CD4-positive, alpha-beta T cell treated with Interleukin-4 for 4 hours (primary cell): ENCODE measurements at places on chromosomes 3 and 15.

- DNase-seq: no peak
Measured at GRCh38 chr3:137770066-137770834, 6.1 kb downstream of the SOX14 start.

DNA sequence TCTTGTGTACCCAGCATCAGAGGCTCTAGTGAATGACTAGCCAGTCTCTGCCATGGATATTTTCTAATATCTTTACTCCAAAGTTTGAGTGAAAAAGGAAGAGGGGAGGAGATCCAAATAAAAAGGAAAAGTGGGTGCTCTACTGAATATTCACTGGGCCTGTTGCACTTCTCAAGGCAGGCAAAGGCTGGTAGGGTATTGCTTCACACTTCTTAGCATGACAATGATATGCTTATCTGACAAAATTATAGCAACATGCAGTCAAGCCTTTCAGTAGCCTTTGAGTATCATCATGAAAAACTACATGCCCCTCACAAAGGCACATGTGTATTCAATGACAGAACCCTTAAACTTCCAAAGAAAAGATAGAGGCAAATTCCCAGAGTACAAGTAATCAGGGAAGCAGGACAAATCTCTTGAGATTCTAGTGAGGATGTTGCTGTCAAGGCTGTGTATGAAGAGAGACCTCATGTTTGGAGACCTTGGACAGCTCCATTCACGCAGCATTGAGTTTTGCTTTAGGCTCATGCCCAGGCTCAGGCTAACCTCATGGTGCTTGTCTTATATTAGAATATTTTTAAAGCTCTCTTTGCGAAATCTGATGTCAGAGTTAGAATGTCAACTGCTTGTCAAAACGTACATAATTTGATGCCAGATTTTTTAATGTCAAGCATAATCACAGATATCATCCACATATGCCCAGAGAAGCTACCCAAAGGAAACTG is 506.9 kb downstream of the OCA2 start:
- no peak for DNase-seq

DNA sequence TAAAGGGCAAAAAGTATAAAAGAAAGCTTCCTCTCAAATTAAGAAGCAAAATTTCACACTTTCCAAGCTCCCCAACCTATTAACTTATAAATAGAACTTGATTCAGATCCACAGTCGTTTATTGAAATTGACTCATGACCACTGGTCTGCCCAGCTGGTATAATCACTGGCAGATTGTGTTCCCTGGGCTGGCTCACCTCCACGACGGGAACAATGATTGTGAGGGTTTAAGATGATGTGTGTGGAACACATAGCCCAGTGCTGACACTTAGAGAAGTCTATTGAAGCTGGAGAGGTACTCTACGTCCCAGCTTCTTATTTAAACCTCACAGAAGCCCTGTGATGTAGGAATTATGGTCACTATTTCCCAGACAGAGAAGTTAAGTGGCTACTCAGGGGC is 90.4 kb downstream of the MB21D2 start:
- DNase-seq: no peak

- no peak for DNase-seq
Measured at GRCh38 chr3:187963003-187963676, 190.8 kb upstream of the LPP start.

DNA sequence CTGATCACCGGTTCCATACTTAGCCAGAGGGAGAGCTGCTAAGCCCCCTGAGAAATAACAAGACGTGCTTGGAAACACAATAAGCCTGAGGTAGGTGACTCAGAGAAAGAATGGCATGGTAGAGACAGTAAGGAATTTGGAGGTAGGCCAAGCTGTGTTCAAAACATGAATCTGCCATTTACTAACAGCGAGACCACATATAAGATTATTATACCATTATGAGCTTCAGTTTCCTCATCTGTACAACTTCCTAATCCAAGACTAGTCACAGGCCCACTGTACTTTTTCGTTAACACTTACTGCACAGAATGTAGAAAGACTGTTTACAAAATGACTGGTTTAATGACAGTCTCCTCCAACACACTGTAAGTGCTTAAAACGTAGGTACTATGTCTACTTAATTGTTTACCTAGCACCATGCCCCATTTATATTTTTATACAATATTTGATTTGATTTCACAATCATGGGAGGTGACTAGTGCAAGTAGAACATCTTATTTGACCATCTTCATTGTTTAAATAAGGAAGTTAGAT is 25.7 kb downstream of the ATOSA start:
- DNase-seq: no peak

DNA sequence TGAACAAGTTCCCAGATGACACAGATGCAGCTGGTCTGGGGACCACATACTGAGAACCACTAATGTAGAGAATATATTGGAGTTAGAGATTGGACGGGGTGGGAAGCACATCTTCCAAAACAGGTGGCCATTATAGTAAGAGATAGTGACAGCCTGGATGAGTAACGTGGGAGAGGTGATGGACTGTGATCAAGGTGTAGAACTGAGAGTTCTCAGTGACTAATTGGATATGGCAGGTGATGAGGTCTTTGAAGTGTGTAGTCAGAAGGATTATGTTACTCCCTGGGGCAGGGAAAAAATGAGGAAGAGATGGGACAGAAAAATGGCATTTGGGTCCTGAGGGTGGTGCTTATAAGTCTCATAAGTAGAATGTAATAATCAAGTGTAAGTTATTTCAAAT is 66.6 kb downstream of the KCNMB2 start:
- DNase-seq: no peak

DNA sequence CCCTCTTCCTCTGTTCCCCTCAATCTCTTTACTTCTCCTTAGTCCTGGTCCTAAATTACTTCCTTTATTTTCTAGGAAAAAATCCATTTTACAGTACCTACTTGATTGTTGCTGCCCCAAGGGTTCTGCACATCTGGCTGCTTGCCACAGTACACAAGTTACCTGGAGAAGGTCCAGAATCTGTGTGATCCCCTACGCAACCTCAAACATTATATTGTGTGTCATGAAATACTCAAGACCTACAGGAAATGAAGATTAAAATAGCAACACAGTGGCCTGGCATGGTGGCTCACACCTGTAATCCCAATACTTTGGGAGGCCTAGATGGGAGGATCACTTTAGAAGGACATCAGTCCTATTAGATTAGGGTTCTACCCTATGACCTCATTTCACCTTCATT is 48.7 kb downstream of the PRKAR2A start:
- DNase-seq: no peak

GRCh38 chr15:84944311-84944710 is 37.3 kb upstream of the PDE8A start:
- DNase-seq: no peak

DNA sequence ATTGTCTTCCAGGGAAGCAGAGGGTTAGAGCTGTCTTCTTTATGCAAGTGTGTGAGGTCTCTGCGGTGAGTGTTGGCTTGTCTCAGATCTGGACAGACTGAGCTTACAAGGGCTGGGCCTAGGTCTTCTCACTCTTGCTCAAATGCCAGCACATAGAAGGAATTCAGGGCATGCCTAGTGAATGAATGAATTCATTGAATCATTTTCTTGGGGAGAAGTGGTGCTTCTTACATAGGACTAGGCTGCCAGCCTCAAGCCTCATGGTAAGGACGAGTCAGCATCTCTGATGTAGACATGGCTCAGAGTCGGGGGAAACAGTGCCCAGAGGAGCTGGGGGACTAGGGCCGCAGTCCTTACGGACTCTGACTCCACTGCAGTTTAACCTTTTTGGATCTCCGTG is 17.2 kb downstream of the MKRN2 start:
- DNase-seq: no peak

GRCh38 chr15:62691008-62691407 is 351.5 kb upstream of the TPM1 start:
- DNase-seq: no peak

GRCh38 chr3:129421988-129422745 is 6.3 kb downstream of the EFCAB12 start:
- DNase-seq: no peak

- no peak for DNase-seq
Measured at GRCh38 chr15:50828610-50829206, 63.2 kb upstream of the SPPL2A start.

- no peak for DNase-seq
Measured at GRCh38 chr15:63931556-63931955, 97.8 kb upstream of the HERC1 start.

DNA sequence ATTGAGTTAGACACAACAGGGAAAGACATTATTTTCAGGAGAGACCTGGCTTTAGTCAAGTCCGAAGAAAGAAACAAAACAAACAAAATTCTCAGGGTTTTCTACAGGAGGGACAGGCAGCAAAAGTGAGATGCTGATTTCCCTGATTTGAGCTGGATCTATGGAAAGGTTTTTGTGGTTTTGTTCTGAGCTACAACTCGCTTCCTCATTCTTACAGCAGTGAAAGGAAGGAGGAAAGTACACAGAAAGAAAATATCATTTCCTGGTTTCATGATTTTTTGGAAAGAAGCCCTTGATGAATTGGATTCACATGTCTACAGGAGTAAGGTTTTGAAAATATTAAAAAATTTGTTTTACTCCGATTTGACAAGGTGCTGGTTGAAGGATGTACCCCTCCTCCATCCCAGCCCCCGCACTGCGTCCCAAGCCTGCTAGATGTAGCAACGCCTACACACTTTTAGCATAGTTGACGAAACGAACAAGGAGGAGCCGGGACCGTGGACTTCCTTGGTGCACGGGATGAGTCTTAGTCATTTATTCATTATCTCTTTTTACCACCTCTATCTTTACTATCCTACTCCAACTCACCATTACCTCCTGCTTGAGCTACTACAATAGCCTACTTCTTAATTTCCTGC is 10.8 kb downstream of the PRICKLE2 start:
- DNase-seq: no peak

DNA sequence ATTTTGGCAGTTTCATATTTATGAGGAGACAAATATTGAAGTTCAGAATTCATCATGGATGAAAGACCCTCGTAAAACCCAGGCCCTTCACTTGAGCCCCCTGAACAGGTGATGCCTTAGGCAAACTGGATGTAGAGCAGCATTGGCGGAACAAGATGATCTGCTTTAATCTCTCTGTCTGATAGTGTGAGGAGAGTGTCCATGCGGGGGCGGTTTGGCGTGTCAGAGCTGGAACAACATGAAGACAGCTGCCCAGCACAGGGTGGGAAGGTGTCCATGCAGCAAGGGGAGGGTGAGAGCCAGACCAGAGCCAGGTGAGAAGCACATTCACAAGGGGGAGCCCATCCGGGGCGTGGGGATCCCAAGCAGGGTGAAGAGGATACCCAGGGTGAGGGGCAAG is 31.8 kb upstream of the ANP32A start:
- no peak for DNase-seq

GRCh38 chr3:187551416-187551815 is 118.8 kb downstream of the SST start:
- DNase-seq: no peak

- DNase-seq: no peak
Measured at GRCh38 chr3:191066669-191067068, 132.4 kb upstream of the OSTN start.

DNA sequence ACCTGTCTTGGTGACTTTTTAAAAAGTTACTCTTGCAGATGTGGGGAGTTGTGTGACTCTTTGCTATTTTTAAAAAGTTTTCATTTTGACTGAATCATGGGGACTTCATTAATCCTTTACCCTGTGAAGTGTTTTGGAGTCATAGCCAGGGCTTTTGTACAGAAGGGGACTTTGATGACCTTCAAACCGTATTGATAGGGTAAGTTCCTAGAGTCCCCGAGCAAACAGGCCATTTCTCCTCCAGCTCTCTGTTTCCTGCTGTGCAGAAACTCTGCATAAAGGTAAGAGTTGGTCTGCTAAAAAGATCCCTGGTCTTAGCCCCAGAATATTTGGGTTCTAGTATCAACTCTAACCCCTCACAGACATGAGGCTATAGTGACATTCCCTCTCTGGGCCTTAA is 170.8 kb upstream of the BCL6 start:
- no peak for DNase-seq

- DNase-seq: no peak
Measured at GRCh38 chr3:126538966-126539365, 15.0 kb downstream of the CHST13 start.

DNA sequence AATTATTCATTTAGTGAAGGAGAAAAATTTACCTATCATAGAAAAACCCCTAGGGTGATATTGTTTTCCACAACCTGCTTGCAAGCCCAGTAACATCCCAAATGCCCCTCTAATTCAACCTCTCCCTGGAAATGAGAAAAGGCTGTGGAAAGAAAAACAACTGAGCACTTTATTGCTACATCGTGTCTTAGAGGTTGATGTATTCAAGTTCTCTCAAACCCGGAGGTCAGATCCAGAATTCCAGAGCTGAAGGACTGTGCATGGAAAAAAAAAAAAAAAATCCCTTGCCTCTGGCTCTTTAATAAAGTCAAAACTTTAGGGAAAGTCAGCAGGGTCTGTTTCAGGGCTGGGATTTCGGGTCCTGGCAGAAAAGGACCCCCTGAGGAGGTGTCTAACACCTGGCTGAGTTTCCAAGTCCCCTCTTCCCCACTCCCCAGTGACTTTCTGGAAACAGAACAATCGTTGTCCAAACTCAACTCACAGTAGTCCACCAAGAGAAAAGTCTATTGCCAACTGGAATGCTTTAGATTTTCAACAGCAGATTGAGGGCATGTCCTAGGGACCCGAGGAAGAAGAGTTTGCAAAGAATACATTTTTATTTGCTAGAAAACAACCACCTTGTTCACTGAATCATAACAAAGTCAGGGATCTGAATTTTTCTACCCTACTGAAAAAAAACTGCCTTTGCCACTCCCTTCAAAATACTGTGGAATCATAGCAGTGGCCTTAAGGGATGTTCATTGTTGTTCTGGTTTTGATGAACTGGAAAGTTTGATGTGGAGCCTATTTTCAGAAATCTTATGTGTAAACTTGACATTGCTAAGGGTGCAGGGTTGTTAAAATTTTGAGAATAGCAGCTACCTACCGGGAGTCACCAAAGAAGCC is 207.5 kb upstream of the ADAMTS9 start:
- no peak for DNase-seq
